NCI-H1092 treated with DMSO at 0.1 percent for 48 hours (cell line): ENCODE measurements at places on chromosomes 12 and 14.

DNA sequence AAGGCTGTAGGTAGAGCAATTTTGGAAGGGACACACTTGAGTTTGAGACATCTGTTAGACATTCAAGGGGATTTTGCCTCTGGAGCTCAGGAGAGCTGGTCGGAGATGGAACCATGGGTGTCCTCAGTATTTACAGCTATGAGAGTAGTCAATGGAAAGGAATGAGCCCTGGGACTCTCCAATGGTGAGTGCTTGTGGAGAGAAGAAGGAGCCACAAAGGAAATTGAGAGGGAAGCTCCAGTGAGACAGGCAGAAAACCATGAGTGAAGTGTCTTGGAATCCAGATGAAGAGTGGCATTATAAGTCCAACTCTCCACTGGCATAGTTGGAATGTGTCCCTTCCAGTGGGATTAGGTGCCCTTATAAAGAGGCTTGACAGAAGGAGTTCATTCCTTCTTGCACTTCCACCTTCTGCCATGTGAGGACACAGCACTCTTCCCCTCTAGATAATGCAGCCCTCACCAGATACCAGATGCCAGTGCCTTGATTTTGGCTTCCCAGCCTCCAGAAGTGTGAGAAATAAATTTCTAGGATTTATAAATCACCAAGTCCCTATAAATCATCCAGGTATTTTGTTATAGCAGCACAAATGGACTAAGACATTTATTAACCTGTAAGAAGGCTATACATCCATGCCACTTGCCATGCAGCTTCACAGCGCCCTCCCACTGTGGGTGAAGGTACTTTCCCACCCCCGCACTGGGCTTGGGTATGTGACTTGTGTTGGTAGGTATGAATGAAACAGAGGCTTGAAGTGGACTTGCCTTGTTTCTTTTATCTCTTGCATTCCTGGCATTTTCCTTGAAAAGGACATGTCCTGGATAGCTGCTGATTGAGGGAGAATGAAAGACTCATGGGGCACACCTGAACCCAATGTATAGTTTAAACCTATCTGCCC lies 27.3 kb downstream of the LLPH start:
- DNase-seq, result no peak

DNA sequence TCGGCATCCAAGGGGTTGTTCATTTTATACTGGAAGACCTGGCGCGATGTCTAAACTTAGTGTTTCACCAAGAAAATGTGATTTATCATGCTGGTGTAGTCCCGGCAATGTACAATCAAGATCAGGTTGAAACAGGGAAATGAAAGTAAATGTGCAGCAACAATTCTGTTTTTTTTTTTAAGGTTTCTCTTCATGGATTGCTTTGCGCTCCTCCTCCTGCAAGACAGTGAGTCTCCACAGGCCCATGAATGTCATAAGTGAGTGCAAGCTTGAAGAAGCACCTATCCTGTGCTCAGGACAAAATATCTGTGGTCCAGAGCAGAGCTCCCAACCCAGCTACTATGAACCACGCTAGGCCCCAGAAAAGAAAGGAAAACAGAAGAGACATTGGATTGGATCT lies 143.4 kb downstream of the KCNK10 start:
- no peak for DNase-seq

DNA sequence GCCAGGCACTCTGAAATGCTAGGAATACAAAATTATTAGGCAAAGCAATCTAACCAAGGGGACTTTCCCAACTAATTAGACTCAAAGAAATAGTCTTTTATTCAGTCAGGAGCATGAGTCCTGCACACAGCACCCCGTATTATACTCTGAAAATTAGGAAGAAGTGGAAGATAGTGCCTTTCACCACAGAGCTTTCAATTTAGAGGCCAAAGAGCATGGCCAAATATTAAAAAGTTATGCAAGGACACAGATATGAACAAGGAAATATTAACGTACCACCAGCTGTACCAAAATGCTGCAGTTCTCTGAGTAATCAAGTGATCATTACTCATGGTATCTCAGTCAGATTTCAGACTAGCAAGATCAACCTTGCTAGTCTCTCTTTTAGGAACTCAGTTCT lies 22.6 kb upstream of the MDM2 start:
- DNase-seq, result no peak

- no peak for DNase-seq
These were observed 10.7 kb upstream of the FRS2 start for GRCh38 chr12:69459477-69459876.

DNA sequence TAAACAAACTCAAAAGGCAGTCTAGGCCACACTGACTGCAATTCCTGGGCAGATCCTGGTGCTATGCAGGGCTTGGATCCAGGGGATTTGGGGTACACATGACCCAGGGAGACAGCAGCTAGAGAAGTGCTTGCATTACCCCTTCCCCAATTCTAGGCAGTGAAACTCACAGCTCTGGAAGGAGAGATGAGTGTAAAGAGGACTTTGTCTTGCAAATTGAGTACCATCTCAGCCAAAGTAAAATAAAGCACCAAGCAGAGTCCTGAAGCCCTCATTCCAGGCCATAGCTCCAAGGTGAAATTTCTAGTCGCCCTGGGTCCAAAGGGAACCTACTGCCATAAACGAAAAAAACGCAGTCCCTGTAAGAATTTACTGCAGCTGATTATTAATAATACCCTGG lies 644.9 kb upstream of the FLRT2 start:
- DNase-seq, result no peak

- no peak for DNase-seq
These were observed 6.9 kb downstream of the FAM186B start for GRCh38 chr12:49598527-49598926.
